ENCODE measurements at places on chromosomes 5 and 9.

GRCh38 chr9:130785940-130786508 lies 49.0 kb upstream of the ABL1 start:
- no peak for DNase-seq

- no peak for DNase-seq
Observed at GRCh38 chr5:143233031-143233430, 170.5 kb downstream of the NR3C1 start.

- peak; percentile 32 for DNase-seq
Observed at GRCh38 chr9:112112941-112113681, 62.0 kb downstream of the SUSD1 start.

DNA sequence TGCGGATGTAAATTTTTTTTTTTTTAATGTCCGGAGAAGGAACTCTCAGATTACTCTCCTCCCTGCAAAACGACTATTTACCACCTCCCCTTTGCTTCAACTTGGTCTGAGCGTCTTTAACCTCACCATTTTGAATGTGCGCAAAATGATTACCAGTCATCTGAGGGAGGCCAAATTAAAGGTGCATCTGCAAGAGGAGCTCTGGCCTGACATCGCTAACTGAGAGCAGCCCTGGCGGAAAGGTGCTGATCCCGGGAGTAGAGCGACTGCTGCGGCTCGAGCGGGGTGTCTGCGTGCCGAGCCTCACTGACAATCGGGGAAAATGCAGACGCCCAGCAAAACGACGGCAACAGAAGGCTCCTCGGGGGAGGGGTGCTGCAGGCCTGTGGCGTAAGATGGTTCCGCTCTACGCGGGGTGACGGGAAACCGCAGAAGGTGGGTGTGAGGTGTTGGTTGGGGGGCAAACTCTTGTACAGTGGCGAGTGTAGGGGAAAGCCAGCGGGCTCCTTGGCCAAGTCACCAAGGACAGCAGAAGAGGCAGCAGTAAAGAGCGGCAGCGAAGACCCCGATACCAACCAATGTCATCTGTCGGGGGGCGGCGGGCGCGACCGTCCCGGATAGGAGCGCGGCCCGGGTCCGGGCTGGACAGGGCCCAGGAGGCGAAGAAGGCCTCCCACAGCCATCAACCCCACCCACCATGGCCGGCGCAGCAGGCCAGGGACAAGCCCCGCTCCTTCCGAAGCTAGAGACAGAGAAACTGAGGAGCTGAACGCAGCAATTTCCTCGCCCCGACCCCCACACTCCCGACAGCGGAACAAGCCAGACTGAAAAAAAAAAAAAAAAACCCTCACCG lies 557 bp downstream of the PJA2 start:
- DNase-seq = peak; percentile 44

DNA sequence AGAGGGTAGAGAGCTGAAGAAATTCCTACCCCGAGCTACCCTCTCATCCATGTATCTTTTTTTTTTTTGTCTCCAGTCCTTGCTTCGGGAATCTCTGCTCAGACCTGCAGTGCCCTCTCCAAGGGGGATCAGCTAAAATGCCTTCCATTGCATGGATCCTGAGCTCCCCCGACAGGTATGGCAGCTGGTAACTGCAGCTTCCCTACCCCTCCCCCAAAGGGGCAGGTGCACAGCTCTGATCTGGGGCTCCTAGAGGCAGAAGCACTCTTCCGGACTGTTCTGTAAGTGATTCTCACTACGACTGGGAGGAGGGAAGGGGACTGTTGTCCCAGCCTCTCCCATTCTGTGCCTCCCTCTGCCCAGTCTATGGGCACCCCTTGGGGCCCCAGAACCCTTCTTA lies 169.6 kb downstream of the MELK start:
- DNase-seq = no peak

GRCh38 chr5:176180781-176181180 lies 57.4 kb upstream of the SIMC1 start:
- DNase-seq = no peak

DNA sequence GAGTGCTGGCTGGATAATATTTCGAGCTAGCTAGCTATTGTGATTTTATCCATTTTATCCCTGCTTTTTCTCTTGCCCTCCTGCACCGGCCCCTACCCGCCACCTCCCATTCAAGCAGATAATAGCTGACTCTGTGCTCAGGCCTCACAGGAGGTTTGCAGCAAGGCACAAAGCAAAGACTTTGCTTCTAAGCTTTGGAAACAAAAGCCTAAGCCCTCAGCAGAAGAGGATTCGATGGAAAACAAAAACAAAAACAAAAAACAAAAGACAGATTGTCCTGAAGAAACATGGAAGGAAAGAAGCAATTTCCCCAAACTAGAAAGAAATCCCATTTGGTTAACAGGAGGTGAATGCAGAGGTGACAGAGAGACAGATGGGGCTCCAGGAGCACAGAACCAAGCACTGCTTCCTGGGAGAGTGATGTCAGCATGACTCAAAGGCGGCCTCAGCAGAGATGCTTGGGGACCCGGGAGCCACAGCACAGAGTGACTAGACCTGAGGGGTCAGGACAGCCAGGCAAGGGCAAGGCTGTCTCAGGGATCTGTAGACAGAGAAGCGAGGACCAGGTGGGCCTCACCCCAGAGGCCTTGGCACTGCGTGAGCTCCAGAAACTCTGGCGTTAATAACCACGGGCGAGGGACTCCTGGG lies 28.4 kb downstream of the MTX3 start:
- no peak for DNase-seq

DNA sequence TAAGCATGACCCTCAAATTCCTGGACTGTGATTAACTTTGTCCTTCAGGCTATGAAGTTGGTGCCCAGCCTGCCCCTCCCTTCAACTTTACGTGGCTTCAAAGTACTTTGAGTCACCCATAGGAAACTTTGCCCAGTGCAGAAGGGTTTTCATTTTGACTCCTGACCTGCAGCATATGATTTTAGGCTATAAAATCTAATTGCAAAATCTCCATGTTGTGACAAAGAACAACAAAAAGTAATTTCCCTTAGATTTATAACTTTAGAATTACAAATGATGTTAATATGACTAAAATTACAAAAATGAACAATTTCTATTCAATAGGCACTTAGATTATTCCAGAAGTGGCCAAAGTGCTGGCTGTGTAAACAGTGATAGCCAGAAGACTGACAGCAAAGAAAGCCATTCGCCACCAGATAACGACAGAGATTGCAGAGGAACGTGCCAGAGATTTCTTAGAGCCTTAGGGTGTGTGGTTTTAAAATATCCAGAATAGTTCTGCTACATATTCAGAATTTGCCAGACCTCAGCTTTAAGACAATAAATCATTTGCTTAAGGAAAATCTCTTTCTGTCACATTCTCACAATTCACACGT lies 197.4 kb downstream of the SEMA5A start:
- no peak for DNase-seq

- no peak for DNase-seq
Observed at GRCh38 chr9:90092508-90092907, 487.7 kb downstream of the GADD45G start.

GRCh38 chr9:134641173-134641989 lies at the start of gene COL5A1:
COL5A1 (plus strand) TSS chr9:134641803; CDS start chr9:134642188, 385 bp downstream.
- peak; percentile 93 for DNase-seq

- no peak for DNase-seq
Observed at GRCh38 chr9:119639287-119639955, 270.2 kb upstream of the BRINP1 start.

Measured in HEK293T (cell line).